Stimulated activated CD4-positive, alpha-beta T cell treated with anti-CD3 and anti-CD28 coated beads, Interleukin-15, amount 100 ng/mL, for 1 hour (primary cell): ENCODE measurements at places on chromosomes 3 and 15.

GRCh38 chr3:138691351-138691750, 82.8 kb downstream of the FAIM start:
- no peak for DNase-seq

GRCh38 chr3:171199473-171199829, 172.9 kb upstream of the SLC2A2 start:
- DNase-seq: no peak

GRCh38 chr3:131485119-131485518, 17.7 kb downstream of the MRPL3 start:
- no peak for DNase-seq

DNA sequence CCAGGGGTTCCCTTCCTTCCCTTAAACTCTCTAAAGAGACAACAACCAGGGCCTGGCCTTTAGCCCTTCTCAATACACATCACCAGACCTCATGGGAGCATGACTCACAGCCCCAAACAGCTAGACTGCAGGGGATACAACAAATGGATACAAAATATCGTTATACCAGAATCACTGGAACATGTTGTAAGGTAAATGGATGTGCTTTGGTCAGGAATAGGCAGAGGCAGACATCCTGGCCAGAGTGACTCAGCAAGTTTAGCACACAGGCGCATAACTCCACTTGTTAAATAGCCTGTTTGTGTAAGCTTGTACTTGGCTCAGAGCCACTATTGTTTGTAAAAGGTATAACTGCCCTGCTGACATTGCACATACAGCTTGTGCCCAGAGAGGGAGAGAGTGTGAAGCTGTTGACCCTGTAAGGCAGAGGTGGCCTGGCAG, 18.3 kb downstream of the TMED3 start:
- DNase-seq: no peak

DNA sequence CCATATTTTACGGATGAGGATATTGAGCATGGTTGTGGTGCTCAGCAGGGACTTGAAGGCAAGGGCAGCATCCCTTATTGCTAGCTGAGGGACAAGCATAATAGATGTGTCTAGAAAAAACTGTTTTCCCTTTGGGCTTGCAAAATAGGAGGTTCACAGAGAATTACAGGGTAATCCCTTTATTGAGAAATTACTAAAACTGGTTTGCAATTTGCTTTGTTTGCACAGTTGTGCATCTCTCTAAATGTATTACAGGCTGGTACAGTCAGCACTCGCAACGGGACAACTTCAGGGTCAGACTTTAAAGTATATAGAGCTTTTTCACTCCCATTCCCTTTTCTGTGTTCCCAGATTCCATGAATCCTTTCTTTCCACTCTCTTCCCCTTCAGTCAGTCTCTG, 51.3 kb downstream of the SUCNR1 start:
- no peak for DNase-seq

DNA sequence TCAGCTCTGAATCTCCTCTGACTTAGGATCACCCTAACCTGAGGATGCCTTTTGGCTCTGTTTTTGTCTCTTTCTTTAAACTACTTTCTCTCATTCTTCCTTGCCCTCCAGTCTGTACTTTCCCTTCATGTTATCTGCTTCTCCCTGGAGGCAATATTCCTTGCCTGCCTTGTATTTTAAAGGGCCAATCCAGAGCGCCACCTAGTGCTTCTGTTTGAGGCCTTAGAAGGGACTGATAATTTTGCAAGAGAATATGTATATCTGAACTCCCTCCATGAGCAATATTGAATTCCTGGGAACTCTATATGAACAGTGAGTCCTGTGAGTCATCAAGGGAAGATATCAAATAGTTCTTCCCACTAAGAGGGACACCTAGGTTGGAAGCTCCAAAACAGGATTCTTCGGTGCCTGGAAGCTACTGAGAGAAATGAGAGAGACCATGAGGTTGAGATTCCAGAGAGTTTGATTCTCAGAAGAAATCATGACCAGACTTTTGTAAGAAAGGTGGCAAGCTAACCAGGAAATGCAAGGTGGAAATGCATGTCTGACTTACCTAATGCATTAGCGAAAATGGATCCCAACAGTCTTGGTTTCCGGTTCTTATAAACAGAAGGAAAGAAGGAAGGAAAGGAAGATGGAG, 203.8 kb upstream of the CD96 start:
- DNase-seq: no peak
